ENCODE measurements at places on chromosomes 4 and X. TPM values are rescaled to one million over a fixed set of nuclear protein-coding genes. Genes with fewer than 3 reads are reported as not detected.
A peak's percentile ranks its signal among the peaks of the same experiment; 100 is the strongest.

GRCh38 chr4:138090918-138091676 is 151.1 kb downstream of the SLC7A11 start:
- DNase-seq, result no peak

DNA sequence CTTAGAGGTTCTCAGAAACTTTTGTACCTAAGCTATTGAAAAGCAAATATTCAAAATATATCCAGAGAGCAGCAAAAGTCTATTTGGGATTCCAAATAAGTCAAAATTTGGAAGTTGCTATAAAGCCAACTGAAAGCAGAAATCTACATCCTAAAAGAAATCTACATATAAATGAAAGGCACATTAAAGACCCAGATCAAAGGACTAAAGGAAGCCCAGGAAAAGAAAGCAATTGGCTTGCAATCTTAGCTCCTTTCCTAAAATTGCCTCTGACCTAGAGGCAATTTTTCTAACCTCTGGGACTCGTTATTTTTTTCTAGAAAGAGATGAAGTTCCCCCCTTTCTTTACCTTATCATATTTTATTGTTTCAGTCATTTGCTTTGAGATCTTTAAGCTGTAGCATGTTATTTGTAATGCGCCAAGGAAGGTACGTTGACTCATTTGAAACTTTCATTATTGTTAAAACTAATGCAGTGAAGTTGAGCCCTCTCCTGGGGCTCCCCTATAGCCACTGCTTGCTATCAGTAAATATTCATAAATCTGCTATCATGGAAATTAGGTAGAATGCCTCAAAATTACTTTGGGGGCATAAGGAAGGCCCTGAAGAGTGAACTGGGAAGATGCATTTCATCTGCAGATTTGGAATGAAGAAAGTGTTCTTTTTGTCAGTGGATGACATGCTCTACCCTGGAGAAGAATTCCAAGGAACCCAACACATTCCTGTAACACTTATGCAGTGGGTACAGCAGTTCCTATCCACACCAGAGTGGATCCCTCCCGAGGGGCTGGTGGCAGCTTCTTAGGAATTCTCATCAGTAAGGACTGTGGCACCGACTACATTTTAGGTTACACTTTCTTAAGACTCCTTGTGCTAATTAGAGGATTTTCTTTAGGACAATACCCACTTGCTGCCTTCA is 177.8 kb upstream of the IGFBP7 start:
- no peak for DNase-seq

GRCh38 chr4:25297528-25298242 is 14.9 kb upstream of the ZCCHC4 start:
- DNase-seq, result no peak

DNA sequence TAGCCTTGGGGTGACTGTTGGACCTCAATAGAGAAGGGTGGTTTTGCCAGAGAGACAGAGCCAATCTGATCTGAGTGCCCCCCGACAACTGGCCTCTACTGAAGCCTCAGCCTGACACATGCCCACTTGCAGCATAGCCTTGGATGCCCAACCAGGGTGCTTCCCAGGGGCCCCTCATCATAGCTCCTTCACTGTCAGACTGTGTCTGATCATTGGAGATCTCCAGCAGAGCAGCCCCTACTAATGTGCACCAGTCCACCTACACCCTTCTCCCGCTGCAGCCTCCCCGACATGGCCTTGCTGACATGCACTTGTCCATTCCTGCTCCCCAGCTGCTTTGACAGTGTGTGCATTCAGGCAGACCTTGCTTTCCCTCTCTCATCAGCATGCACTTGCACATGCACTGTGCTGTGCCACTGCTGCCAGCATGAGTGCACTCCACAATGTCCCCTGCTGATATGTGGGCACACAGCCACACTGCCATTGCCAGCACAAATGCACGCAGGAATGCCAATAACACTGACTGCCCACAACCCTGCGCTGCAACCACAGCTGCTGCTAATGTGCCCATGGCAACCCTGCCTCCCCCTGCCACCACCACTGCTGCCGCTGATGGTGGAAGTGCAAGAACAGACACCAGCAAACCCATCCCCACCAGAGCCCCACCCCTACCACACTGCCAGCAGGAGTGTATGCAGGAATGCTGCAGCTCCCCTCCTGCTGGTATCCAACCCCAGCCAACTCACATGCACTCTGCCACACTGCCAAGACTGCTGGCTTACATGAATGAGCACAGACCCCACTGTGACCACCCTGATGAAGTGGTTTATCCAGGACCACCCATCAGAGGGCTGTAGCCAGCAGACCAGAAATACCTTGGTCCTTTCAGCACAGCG is 68.1 kb upstream of the ZMAT1 start:
- DNase-seq, result peak; percentile 45

DNA sequence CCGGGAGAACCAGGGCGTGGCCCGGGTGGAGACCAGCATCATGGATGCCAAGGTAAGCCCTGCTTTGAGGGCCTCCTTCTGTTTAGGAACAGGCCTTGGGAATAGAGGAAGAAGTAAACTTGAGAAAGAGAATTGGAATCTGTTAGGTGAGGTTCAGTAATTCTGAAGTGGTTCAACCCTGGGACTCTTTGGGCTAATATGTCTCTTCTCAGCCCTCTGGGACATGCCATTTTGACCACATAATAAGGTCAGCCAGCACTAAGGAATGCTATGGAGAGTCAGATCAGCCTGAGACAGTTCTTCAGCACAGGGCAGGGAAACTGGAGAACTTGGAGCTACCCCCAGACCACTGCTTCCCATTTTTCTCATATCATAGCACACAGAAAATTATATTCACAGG is 63.3 kb upstream of the PRPS1 start:
- no peak for DNase-seq

DNA sequence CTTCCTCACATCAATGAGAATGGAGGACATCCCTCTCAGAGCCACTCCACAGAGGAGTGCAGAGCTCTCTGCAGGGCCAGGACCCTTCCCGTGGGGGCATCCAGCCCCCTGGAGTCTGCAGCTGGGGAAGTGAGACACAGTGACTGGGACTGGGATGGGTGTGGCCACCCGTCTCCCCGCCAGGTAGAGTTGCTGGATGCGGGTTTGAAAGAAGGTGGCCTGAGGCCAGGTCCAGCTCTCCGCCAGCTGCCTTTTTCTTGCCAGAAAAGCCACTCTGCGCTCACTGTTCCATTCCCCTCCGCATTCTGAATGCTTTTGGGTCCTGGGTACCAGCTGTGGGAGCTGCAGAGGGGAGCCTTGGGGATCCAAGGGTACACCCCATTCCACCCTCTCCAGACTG is 82.6 kb downstream of the ABLIM2 start:
- DNase-seq, result no peak

The NDP gene
- 0.28 TPM for total RNA-seq

The DACH2 gene
- 2.6 TPM for total RNA-seq

The DCLK2 gene
- 0.17 TPM for total RNA-seq

The ARHGAP4 gene
- 52.1 TPM for total RNA-seq

The ACTRT1 gene
- total RNA-seq, result not detected

Measured in WTC11 (cell line).